ENCODE measurements at places on chromosomes 4 and X.

- DNase-seq: no peak
Observed at GRCh38 chr4:102541697-102542096, 40.5 kb downstream of the NFKB1 start.

GRCh38 chr4:147195386-147195785 lies 249.7 kb upstream of the TTC29 start:
- DNase-seq: no peak

DNA sequence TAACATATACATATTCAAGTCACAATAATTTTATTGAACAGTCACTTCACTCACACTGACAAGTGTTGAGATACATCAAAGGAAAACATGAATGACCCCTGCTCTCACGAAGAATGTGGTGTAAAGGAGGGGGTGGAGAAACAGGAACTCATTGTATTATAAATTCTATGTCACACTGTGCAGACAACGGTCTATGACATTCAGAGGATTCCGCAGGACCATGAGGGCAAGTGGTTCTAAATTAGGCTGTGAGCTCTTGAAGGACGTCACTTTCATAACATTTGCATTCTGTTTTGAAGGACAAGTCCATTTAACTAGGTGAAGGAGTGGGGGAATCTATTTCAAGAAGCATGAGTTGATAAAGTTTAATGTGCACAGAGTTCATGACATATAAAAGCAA lies 415.2 kb upstream of the HS3ST1 start:
- no peak for DNase-seq

- DNase-seq: no peak
Observed at GRCh38 chrX:51922561-51922960, 29.1 kb downstream of the MAGED1 start.

DNA sequence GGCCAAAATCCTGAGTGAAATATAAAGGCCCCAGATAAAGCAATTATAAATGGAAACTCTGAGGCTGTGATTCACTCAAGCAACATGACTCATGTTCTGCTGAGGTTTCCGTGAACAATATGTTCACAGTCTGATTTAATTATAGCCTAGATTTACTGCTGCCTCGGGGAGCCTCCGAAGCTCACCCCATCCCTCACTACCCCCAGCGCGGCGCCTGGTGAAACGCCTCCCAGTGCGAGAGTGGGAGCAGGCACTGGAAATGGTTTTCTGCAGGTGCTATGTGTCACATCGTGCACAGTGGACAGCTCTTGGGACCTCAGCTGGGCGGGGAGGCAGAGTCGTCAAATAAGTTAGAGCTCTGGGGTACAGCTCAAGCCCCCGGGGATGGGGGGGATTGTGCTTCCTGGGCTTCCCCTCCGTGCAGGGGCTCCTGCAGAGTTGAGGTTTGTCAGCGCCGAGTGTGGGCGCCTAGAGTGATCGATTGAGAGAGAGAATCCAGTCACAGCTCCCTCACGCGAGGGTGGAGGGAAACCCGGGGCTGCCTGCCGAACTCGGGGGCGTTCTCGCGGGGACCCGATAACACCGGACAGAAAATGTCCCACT lies 110.6 kb downstream of the PHKA2 start:
- no peak for DNase-seq

GRCh38 chr4:181741513-181741912 lies 501.7 kb upstream of the TENM3 start:
- DNase-seq: no peak

- DNase-seq: no peak
Observed at GRCh38 chr4:54165438-54165837, 63.7 kb upstream of the PDGFRA start.

DNA sequence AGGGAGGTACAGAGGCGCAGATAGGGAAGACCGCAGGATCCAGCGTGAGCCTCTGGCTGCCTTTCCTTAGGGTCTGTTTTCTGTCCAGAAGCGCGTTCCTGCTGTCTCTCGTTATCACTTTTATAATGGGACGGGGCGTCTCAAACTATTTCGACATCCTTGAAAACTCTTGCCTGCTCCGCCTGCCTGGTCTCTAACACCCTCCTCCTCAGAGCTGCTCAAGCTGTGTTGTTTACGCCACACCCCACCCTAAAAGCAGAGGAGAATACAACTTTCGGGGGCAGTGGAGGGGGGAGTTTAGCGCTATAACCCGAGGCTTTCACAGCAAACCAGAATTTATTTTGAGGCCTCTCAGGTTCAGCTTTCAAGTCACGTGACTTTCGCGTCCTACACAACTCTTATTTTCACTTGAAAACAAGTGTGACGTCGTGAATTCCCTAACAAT lies 646 bp upstream of the FAM3A start:
- DNase-seq: no peak

DNA sequence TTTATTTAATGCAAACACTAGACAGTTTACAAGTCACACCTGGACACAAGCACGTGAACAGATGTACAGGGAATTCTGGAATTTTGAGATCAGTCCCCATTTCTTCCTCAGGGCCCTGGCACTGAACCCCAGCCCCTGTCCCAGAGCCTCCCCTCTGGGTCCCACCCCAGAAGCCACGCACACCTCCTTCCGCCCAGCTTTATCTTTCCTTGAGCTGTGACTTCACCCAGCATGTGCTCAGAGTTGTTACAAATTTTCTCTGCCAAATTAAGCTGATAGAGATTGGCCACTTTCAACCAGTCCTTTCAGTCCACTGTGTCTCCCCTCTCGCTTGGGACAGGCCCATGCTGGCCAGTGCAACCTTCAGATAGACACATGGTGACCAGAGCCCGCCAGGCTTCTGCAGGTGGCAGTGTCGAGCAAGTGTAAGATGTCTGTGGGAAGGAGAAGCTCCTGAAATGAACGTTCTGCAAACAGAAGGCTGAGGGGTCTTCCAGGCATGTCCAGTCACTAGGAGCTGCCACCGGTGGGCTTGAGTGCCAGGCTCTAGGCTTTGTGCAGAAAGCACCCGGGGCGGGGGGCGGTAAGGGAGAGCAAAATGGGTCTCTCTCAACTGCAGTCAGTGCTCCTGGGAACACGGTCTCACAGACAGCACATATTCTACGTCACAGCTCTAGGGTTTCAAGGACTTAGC lies 73.3 kb downstream of the MTMR1 start:
- no peak for DNase-seq

GRCh38 chr4:59200992-59201391 lies 1999.1 kb upstream of the ADGRL3 start:
- DNase-seq: no peak

GRCh38 chrX:132044953-132045352 lies 21.9 kb downstream of the STK26 start:
- DNase-seq: no peak

DNA sequence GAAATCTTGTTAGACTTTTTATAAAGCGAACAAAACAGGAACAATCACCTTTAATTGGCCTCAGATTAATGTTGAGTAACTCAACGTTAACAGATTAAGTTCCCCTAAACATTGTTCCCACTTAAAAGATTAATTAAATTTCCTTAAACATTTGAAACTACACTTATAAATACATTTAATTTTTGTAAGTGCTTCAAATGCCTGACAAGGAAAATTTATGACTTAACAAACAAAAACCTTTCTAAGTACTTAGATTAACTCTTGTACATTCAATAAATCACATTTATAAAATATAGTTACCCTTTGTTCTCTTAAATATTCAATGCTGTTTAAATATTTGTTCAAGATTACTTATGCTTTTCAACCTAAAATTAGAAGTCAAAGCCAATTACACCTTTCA lies 39.4 kb upstream of the OCIAD2 start:
- no peak for DNase-seq

DNA sequence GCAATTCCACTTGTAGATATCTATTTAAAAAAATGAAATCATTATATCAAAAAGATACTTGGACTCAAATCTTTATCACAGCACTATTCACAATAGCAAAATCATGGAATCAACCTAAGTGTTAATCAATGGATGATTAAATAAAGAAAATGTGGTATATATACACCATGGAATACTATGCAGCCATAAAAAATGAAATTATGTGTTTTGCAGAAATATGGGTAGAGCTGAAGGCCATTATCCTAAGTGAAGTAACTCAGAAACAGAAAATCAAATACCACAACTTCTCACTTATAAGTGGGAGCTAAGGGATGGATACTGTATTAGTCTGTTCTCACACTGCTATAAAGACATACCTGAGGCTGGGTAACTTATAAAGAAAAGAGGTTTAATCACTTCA lies 14.3 kb upstream of the INTU start:
- no peak for DNase-seq

GRCh38 chrX:137550665-137551261 lies 15.2 kb upstream of the ZIC3 start:
- DNase-seq: no peak

- no peak for DNase-seq
Observed at GRCh38 chrX:143788265-143788664, 67.7 kb upstream of the SPANXN2 start.

GRCh38 chrX:26286836-26287235 lies 70.9 kb downstream of the MAGEB5 start:
- DNase-seq: no peak

DNA sequence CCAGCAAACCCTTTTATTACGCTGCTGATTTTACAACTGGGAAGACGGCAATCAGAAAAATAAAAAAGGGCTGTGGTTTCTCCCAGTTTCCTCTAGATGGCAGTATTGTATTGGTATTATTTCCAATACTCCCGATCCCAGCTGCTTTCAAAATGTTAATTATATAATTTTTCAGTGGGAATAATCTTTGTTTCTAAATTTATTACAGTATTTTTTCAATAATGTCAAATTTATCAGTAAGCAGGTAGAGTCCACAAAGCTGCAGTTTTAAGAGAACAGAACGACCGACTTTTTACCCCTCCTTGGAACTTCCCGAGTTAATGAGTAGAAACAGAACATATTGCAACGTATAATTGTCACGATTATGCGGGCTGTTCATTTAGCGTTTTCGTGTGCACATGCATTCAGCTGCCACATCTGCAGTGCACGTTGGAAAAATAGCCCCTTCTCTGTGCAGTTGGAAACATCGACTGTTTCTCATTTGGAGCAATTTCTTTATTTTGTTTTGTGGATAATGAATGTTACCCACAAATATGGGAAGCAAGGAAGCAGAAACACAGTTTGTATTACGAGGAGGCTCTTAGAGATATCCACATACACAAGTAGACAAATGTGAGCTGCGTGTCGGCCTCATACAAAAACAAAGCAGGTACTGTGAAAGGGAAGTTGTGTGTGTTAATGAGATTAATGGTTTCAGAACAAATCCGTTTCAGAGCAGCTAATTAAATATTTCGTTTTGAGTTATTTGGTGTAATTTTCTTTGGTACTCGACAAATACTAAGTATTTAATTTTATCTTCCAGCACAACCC lies 188.0 kb downstream of the STIM2 start:
- no peak for DNase-seq

- no peak for DNase-seq
Observed at GRCh38 chr4:133178956-133179355, 29.9 kb downstream of the PCDH10 start.

- no peak for DNase-seq
Observed at GRCh38 chr4:1980561-1981041, 28.2 kb downstream of the NELFA start.

- no peak for DNase-seq
Observed at GRCh38 chr4:95959182-95959581, 119.3 kb downstream of the PDHA2 start.
